Right kidney (tissue), 9 donors: ENCODE measurements at places on chromosomes 11 and 22.

- no peak for DNase-seq
Measured at GRCh38 chr11:36177836-36178235, 111.4 kb downstream of the COMMD9 start.

GRCh38 chr22:31346255-31346732 lies at the start of gene PATZ1:
TSS of gene PATZ1 (minus strand) at chr22:31346346. CDS start at chr22:31345602, 744 bp downstream.
- DNase-seq: peak; percentile 83

DNA sequence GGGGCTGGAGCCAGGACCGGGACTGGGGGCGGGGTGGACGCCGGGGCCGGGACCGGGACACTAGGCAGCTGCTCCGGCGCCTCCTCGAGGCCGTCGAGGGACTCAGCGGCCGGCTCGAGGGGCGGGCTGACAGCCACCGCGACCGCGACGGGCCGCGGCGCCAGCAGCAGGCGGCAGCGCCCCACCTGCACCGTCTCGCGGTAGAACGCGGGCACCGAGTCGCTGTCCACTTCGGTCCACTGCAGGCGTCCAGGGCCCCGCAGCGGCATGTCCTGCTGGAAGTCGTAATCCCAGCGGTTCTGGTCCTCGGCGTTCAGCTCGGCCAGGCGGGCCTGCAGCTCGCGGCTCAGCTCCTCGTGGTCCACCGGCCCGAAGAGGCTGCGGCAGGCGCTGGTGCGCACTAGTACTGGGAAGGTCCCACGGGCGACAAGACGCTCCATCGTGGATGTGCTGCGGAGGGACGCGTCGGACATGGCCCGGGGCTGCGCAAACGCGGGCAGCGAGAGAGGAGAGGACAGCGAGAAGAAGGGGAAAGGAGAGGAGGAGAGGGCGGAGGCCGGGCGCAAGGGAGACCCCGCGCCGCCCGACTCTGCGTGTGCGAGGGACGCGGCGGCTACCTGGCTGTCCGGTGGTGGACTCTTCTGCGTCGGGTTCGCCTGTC lies 428 bp downstream of the CDKN1C start:
- DNase-seq: peak; percentile 95

DNA sequence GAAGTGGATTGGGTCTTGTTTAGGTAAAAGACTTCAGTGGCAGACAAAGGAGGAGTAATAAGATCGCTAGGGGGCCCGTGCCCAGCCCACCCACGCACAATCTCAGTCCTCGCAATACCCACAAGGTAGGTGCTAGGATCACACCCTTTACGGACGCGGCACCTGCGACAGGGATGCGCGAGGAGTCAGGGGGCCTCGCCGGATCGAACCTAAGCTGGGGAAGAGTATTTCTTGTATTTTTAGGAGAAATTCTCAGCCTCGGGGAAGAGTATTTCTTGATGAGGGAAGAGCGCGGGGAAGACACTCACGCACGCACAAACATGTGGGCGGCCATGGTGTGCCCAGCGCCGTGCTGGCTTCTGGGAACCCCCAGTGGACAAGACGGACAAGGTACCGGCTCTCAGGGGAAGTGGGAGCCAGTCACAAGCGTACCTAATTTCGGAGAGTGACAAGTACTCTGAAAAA lies 745 bp upstream of the FAM118A start:
- no peak for DNase-seq

DNA sequence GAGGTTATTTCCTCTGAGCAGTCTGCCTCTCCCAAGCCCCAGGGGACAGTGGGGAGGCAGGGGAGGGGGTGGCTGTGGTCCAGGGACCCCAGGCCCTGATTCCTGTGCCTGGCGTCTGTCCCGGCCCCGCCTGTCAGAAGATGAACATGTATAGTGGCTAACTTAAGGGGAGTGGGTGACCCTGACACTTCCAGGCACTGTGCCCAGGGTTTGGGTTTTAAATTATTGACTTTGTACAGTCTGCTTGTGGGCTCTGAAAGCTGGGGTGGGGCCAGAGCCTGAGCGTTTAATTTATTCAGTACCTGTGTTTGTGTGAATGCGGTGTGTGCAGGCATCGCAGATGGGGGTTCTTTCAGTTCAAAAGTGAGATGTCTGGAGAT lies 3.1 kb downstream of the PIM3 start:
- DNase-seq: no peak
